ENCODE measurements at places on chromosomes 12 and 14. TPM values are rescaled to one million over a fixed set of nuclear protein-coding genes. Genes with fewer than 3 reads are reported as not detected.

Gene NGB
- total RNA-seq, result not detected

Gene NKX2-1
- not detected for total RNA-seq

Gene P3H3
- total RNA-seq, result 130 TPM

DNA sequence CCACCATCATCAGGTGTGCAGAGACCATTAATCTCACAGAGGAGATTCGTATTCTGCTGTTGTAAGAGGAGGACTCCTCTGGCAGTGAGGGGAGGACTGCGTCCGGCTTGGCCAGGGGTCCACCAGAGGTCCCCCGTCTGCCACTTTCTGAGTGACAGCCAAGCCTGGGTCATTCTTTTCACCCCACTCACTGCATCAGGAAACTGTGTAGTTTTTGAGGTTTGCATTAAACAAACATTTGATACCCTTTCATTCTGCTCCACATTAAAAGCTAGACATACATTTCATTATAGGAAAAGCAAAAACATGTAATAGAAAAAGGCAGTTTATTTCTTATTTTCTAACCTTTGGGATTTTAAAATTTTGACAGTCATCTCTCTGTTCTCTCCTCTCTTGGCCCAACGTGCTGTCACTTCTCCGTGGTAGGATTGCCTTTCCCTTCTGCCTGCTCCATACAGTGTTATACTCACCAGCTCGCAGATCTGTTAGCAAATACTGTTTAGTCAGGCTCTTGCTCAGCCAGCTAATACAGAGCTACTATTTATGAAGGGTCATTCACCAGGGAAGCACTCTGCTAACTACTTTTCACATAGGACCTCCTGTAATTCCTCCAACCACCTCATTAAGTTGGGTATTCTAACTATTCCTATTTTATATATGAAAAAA lies 99.3 kb downstream of the PELI2 start:
- no peak overlapping the region for H3K4me3 ChIP-seq
- H3K27me3 ChIP-seq, result no peaks in the 10 kb centered on the region
- H3K4me1 ChIP-seq, result peaks cover 8% of the 10 kb centered on the region
- no peak for DNase-seq

DNA sequence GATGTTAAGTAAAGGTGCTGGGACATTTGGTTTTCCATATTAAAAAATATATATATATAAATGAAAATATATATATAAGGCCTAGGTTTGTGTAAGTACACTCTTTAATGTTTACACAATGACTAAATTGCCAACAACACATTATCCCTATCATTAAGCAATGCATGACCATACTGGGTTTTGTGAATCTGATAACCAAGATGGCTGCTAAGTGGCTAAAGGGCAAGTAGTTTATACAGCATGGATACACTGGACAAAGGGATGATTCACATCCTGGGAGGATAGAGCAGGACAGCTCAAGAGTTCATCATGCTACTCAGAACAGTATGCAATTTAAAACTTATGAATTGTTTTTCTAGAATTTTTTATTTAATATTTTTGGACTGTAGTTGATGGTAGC lies 89.3 kb downstream of the FIGNL2 start:
- DNase-seq, result peak; percentile 71
- H3K36me3 ChIP-seq, result peaks cover 4% of the 10 kb centered on the region
- no peak overlapping the region for H3K27ac ChIP-seq
- H3K4me3 ChIP-seq, result no peak overlapping the region
- H3K27me3 ChIP-seq, result no peaks in the 10 kb centered on the region

DNA sequence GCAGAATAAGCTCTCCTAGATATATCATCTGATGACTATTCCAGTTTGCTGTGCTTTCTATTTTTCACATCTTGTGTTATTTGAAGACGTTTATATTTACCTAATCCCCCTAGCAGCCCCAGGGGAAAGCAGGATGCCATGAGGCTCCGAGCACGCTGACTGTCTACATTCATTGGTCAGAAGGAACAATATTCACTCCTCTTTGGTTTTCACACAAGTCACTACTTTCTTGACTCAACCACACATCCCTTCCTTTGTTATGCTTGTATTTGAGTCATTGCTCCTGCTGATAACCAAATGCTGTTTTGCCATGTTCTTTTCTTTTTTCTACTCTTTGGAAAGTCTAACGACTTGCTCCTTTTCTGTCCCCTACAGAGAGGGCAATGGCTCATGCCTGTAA lies 86.5 kb upstream of the SLC38A2 start:
- H3K36me3 ChIP-seq, result no peaks in the 10 kb centered on the region
- H3K4me1 ChIP-seq, result peaks cover 17% of the 10 kb centered on the region

GRCh38 chr14:91607322-91608047 lies 97.4 kb upstream of the PPP4R3A start:
- H3K4me1 ChIP-seq, result peaks cover 19% of the 10 kb centered on the region
- H3K27ac ChIP-seq, result no peak overlapping the region
- no peak overlapping the region for H3K4me3 ChIP-seq
- H3K36me3 ChIP-seq, result no peaks in the 10 kb centered on the region
- no peaks in the 10 kb centered on the region for H3K27me3 ChIP-seq

DNA sequence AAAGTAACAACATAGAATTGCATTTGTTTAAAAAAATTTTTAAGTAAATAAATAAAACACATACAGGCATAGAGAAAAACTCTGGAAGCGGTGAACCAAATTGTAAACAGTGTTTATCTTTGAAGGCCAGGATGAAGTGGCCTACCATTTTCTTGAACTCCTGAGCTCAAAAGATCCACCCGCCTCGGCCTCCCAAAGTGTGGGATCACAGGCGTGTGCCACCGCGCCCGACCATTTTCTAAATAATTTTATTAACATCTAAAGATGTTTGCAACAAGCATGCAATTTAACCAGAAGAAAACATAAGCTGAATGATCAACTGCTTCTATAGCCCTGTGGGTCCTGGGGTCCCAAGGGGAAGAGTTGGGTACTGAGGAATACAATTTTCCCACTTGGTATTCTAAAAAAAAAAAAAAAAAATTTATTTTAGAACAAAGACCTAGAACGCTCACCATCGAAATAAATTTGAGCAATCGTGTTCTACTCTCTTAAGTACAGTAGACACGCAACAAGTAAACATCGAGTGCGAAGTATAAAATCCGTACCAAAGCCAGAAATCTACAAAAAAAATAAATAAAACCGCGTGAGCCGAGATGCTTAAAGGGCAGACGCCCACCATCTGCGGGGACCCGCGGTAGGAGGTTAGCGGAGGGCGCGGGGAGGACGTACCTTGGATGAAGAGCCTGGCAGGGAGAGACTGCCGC lies 484 bp downstream of the MIS18BP1 start:
- no peak for DNase-seq
- peak overlapping the region; percentile 88 for H3K4me3 ChIP-seq
- no peaks in the 10 kb centered on the region for H3K36me3 ChIP-seq
- H3K4me1 ChIP-seq, result peaks cover 24% of the 10 kb centered on the region
- H3K27ac ChIP-seq, result peak overlapping the region; percentile 94
- H3K27me3 ChIP-seq, result no peaks in the 10 kb centered on the region

GRCh38 chr12:114069507-114069906 lies 103.4 kb upstream of the RBM19 start:
- no peak overlapping the region for H3K27ac ChIP-seq
- H3K4me3 ChIP-seq, result no peak overlapping the region
- H3K27me3 ChIP-seq, result no peaks in the 10 kb centered on the region
- no peaks in the 10 kb centered on the region for H3K36me3 ChIP-seq
- no peaks in the 10 kb centered on the region for H3K4me1 ChIP-seq

DNA sequence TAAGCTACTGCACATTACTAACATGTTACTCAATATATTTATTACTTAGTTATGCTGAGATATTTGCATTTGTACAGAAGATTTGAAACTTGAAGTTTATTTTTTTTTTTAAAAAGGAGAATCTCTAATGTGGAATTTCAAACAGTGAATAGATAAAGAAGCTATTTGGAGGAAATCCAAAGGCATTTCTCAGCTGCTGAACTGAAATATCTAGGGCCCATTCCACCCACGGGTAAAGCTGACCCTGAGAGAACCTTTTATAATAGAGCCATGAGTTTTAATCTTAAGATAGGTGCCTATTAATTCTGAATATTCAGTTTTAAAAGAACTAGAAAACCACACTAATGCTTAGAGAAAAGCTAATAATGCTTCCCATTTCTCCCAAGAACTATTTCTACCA lies 225.4 kb upstream of the CAND1 start:
- H3K27me3 ChIP-seq, result no peaks in the 10 kb centered on the region
- H3K27ac ChIP-seq, result no peak overlapping the region
- no peak for DNase-seq
- no peaks in the 10 kb centered on the region for H3K36me3 ChIP-seq
- H3K4me1 ChIP-seq, result no peaks in the 10 kb centered on the region
- no peak overlapping the region for H3K4me3 ChIP-seq

DNA sequence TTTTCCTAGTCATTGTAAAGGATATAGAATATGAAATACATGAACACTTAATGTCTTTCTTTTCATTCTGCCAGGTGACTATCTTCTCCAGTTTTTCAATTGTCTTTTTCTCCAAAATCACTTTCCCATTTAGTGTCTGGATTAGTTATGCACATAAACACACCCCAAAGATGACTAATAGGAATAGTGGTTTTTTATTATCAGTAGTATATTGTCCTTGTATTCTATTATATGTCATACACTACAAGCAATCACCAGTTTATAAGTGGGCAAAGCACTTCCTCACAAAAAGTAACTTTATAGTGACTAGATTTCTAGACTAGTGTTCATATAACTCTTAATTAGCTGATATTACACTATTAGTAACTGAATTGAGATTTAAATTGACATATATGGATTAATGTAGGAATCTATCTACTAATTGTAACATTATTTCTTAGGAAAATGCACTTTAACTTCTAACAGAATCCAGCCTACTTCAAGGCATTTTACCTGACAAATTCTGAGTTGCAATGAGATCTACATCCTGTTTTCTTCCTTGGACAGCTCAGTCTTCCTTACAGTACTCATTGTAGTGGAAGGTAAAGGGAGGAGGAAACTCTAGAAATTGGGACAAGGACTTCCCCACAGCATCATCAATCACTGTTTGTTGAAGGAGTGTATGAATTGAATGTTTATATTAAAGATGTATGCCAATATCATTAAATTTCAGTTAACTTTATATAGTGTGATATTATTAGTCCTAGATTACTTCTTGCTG lies 186.1 kb upstream of the GARIN2 start:
- H3K27ac ChIP-seq, result peak overlapping the region; percentile 31
- DNase-seq, result no peak
- H3K27me3 ChIP-seq, result no peaks in the 10 kb centered on the region
- no peak overlapping the region for H3K4me3 ChIP-seq
- no peaks in the 10 kb centered on the region for H3K36me3 ChIP-seq

DNA sequence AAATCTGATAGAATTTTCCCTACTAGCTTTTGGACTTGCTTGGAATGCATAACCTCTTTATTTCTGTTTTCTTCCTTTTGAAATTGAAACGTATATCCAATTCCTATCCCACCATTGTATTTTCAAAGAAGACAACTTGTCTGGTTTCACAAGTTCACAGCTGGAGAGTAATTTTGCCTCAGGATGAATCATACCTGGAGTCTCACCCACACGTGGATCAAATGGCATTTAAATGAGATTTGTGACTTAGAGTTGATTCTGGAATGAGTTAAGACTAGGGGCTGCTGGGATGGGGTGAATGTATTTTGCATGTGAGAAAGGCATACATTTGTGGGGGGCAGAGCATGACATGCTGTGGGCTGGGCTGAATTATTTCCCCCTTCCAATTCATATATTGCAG lies 516.5 kb upstream of the MGAT4C start:
- H3K36me3 ChIP-seq, result no peaks in the 10 kb centered on the region
- no peaks in the 10 kb centered on the region for H3K4me1 ChIP-seq

GRCh38 chr12:111274777-111275176 lies 94.1 kb downstream of the PHETA1 start:
- H3K4me1 ChIP-seq, result no peaks in the 10 kb centered on the region
- no peak overlapping the region for H3K27ac ChIP-seq
- peaks cover 38% of the 10 kb centered on the region for H3K27me3 ChIP-seq
- DNase-seq, result peak; percentile 78
- no peak overlapping the region for H3K4me3 ChIP-seq
- no peaks in the 10 kb centered on the region for H3K36me3 ChIP-seq
